ENCODE measurements at places on chromosomes 1 and 21. TPM values are rescaled to one million over a fixed set of nuclear protein-coding genes. Genes with fewer than 3 reads are reported as not detected.

- H3K27ac ChIP-seq: no peak overlapping the region
- no peak overlapping the region for H3K4me3 ChIP-seq
- H3K4me1 ChIP-seq: no peaks in the 10 kb centered on the region
- H3K36me3 ChIP-seq: no peaks in the 10 kb centered on the region
- no peaks in the 10 kb centered on the region for H3K27me3 ChIP-seq
Observed at GRCh38 chr1:58104960-58105359, 441.6 kb downstream of the OMA1 start.

- H3K4me1 ChIP-seq: peaks cover 95% of the 10 kb centered on the region
- H3K27me3 ChIP-seq: no peaks in the 10 kb centered on the region
- peak overlapping the region; percentile 85 for H3K27ac ChIP-seq
- H3K4me3 ChIP-seq: no peak overlapping the region
- no peaks in the 10 kb centered on the region for H3K36me3 ChIP-seq
Observed at GRCh38 chr1:19452221-19452663, 33.1 kb downstream of the CAPZB start.

DNA sequence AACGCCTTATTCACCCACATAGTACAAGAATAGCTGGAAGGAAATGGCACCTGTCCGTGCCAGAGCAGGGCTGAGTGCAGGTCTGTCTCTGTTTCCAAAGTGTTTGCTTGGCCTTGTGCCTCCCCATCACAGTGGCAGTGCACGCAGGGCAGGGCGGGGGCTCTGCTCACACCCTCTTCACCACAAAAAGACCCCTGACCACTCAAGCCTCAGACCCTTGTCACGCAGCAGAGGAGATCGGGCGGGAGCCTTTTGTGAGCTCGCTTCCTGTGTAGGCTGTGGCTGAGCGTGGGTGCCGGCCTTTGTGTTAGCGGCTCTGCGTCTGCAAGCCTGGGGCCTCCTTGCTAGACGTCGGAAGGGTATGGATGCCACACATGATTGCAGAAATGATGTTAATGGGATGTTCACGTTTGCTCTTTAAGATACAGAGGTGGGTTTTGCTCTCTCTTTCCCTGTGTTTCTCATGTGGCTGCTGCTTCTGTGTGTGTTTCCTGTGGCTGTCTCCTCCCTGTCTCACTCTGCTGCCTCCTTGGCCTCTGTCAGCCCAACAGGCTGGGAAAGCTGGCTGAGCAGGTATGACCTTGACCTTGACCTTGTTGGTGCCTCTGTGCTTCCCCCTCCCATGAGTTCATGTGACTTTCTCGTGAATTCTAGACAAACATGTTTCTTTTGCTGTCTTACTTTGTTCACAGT lies 45.4 kb downstream of the S100B start:
- H3K36me3 ChIP-seq: peaks cover 89% of the 10 kb centered on the region
- H3K27me3 ChIP-seq: no peaks in the 10 kb centered on the region
- H3K4me3 ChIP-seq: no peak overlapping the region
- H3K4me1 ChIP-seq: no peaks in the 10 kb centered on the region

DNA sequence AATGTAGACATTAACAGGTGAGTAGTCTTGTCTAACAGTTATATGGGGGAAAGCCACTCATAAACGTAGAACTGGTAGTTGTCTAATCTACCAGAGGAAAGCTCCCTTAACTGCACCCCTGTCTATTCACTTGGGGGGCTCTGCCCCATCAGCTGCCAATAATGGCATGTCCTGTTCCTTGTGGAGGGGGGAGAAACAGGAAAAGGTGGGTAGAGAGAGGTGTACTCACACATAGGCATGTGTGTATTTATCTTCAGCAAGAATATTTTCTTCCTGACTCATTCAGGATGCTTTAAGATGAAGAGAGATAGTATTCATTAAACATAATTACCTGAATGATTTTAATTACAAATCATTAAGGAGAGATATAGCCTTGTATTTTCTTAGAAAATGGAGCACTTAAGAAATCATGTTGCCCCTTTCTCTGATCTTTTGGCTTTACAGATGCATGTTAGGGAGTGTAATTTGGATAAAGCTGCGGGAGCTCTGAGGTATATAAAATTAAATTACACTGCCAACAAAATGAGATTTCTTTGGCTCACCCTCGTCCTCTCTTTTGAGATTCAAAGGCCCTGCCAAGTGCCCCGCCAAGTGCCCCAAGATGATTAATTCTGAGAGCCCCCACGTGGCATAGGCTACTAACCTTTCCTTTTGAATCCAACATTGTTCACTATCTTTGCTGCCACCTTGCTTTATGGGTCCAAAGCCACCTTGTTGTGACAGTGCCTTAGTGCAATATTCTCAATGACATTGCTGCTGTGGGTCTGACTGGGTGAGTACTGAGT lies 286.3 kb upstream of the LYPLAL1 start:
- H3K36me3 ChIP-seq: no peaks in the 10 kb centered on the region
- H3K4me1 ChIP-seq: no peaks in the 10 kb centered on the region
- DNase-seq: no peak
- no peak overlapping the region for H3K27ac ChIP-seq

DNA sequence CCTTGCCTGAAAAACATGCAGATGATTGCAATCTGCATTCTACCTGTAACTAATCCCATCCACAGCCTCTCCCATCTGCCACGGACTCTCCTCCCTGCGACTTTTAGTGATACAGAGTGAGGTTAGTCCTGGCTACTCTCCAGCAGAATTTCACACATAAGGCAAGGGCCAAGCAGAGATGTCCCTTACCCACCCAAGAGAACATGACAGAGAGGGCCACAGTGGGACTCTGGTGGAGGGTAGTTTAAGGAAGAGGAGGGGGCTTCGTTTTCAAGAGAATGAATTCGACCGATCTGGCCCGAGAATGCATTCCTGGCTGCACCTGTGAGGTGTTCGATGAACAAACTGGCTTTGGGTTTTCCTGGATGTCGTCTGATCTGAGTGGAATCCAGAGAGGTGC lies 87.5 kb upstream of the SIM2 start:
- H3K27ac ChIP-seq: no peak overlapping the region
- H3K4me1 ChIP-seq: no peaks in the 10 kb centered on the region
- no peak overlapping the region for H3K4me3 ChIP-seq
- no peak for DNase-seq
- peaks cover 54% of the 10 kb centered on the region for H3K27me3 ChIP-seq

GRCh38 chr1:3207217-3207848 lies 138.3 kb downstream of the PRDM16 start:
- no peak overlapping the region for H3K27ac ChIP-seq
- DNase-seq: no peak
- H3K4me3 ChIP-seq: no peak overlapping the region

The LCE6A gene
- 95.6 TPM for total RNA-seq

The GJA9 gene
- not detected for total RNA-seq

The TFF3 gene
- 1.9 TPM for total RNA-seq
